ENCODE measurements at places on chromosomes 4 and X.

- DNase-seq: no peak
These were observed 35.9 kb downstream of the ETDC start for GRCh38 chrX:135345107-135345589.

- no peak for DNase-seq
These were observed 9.3 kb upstream of the LIN54 start for GRCh38 chr4:83019794-83020494.

GRCh38 chr4:140930557-140930956 lies 174.4 kb upstream of the TBC1D9 start:
- no peak for DNase-seq

GRCh38 chr4:52982255-52982945 lies 120.3 kb downstream of the RASL11B start:
- no peak for DNase-seq

DNA sequence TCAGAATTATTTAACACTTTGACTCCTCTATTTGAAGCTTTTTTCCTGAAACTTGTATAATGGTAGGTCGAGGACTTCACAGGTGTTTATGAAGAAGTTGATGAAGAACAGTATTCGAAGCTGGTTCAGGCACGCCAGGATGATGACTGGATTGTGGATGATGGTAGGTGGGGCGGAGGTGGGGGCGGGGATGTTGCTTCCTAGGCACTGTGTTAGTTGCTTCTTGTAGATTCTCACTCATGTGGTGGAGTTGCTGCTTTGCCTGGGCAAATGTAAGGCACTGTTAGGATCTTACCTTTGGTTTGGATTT lies 9.4 kb downstream of the POLA1 start:
- DNase-seq: no peak

DNA sequence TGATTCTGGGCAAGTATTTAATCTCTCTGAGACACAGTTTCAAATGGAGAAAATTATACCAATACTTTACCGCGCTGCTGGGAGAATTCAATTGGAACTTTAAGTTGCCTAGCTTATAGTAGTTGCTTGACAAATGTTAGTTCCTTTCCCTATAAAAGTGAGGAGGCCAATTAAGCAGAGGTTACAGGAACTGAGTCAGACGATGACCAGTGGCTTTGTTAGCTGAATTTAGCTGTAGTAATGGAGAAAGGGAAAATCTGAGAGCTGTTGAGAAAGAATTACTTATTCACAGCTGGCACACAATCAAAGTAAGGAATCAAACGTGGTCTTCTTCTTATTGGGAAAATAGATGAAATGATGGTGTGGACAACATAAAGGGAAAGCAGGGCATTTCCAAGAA lies 29.6 kb downstream of the SMARCA1 start:
- DNase-seq: no peak
